Foreskin keratinocyte (primary cell): ENCODE measurements at places on chromosomes 5 and 9. TPM values are rescaled to one million over a fixed set of nuclear protein-coding genes. Genes with fewer than 3 reads are reported as not detected.

- peak; percentile 80 for DNase-seq
Measured at GRCh38 chr5:130045334-130045733, 141.1 kb downstream of the CHSY3 start.

DNA sequence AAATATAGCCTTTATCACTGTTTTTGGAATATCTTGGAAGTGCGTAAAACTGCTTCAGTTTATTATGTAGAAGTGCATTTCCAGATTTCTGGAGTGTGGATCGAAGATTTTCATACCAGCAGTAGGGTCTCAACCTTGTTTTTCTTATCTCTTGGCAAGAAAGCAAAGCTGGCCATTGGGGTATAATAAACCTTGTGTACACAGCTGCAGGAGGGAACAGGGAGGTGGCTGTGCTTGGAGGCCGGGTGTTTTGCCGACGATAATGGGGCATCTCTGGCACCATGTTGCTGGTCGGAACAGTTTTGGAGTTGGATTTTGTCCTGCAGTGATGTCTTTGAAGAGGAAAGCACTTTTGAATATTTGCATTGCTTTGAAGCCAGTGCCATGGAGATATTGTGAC lies 308.8 kb upstream of the DMRT1 start:
- DNase-seq, result no peak

DNA sequence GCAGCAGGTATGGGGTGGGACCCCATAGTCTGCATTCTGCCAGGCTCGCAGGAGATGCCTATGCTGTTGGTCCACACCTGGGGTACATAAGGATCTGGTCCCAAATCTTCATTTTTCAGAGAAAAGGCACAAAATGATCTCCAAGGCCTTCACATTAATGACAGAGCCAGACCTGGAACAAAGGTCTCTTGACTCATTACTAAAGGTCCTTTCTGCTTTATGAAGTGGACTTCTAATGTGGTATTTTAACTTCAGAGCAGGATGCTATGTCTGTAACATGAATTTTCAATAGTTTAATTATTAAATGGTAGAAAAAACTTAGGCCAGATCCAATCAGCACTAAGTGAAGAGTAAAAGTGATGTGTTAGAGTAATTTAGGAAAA lies 38.0 kb downstream of the DMGDH start:
- DNase-seq, result no peak

DNA sequence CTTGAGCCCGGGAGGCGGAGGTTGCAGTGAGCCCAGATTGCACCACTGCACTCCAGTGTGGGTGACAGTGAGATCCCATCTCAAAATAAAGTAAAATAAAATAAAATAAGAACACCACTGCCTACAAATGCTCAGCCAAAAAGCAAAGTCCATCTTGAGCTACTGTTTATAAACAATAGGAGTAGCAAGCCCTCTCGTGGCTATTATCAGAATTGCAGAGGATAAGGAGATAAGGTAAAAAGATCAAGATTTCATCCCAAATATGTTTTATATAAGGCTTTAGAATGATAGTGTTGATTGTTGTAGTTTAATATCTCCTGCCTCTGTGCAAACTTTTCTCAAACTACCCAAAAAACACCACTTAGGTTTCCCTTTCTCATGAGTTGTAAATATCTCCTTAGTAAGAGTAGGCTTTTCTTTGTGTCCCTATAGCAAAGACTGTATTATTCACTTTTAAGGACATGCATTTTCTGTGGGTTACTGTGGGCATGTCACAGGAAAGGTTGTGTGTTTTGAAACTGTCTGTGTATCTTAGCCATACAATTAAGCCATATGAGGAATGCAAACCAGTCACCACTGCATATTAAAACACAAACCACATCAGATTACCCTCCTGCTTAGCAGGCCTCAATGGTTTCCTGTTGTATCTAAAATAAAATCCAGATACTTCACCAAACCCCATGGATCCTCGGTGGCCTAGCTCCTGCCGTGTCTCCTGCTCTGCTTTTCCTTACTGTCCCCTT lies 31.8 kb upstream of the CKS2 start:
- DNase-seq, result no peak

The SLC25A2 gene
- not detected in 2 replicates for total RNA-seq

The C9orf50 gene
- total RNA-seq, result not detected in 2 replicates

The SPINK13 gene
- not detected in 2 replicates for total RNA-seq

The C1QTNF2 gene
- total RNA-seq, result 0.25 and 0.37 TPM in 2 replicates

The AMBP gene
- not detected in 2 replicates for total RNA-seq
